ENCODE measurements at places on chromosomes 4 and X.

DNA sequence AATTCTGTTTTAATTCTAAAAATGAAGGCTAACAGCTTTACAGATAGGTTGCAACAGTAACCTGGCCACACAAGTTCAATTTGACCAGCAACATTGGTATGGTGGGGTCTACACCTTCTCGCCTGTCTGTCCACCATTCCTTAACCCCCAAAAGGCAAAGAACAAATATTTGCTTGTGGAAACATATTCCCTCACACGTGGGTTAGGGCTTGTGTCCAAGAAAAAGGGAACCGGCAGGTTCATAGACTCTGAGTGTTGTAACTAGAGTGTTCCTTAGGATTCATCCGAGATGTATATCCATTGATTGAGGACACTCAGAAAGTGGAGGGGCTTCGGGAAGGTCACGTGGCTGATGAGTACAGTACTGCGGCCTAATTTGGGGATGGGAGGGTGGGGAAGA lies 54.1 kb downstream of the C4orf51 start:
- DNase-seq, result no peak

DNA sequence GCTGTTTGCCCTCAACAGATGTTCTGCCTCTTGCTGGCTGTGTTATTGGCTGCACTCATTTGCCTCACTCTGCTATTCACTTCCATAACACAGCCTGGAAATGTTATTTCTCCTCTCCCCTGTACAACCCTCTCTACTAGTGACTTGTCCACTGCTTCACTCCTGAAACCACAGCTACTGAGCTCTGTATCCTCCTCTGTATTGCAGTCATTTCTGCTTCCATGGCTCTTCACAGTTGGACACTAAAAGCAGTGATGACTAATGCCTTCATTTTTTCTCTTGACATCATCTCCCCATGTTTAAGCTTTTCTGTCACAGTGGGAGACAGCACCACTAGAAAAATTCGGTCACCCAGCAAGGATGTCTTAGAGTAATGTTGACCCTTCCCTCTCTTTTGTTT lies 123.0 kb upstream of the PPP1R2C start:
- no peak for DNase-seq

DNA sequence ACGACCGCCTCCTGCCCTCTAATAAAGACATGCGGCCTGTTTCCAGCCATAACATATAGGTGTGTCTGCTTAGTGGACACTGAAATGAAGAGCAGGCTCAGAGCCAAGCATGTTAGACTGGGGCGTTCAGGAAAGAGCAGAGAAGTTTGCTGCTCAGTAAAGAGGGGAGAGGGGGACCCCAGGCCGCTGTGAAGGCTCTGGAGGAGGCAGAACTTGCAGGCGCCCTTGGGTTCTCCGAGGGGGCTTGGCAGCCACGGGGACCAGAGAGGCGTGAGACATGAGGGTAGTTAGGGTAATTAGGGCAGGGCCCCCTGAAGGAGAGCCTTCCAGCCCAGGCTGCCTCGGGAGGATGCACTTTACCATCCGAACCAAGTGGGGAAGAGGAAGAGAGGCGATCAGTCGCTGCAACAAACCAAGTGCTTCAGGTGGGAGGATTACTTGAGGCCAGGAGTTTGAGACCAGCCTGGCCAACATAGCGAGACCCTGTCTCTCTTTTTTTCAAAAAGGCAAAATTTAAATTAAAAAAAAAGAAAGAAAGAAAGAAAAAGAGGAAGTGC lies 46.6 kb upstream of the CDKN2AIP start:
- DNase-seq, result no peak

- DNase-seq, result no peak
Measured at GRCh38 chr4:26660261-26660660, 76.4 kb downstream of the TBC1D19 start.

GRCh38 chrX:155023907-155024833 lies 1.6 kb upstream of the F8 start:
- no peak for DNase-seq

DNA sequence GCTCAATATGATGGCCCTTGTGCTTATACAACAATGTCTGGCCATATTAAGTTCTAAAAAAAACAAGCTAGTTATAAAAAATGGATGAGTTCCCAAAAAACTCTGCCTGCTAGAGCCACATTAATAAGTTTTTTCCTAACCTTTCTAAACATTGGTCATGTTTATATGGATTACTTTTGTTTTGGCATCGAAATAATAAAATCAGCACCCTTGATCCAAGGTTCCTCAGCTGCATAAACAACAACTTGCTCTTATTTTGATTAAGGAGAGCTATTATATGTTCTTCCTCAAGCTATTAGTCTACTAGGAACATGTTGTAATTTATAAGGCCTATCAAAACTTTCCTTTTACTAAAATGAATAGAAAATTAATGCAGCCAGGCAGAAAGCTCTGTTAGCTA lies 48.4 kb downstream of the UNC5C start:
- no peak for DNase-seq

- DNase-seq, result no peak
Measured at GRCh38 chrX:39459952-39460351, 637.8 kb downstream of the BCOR start.

Measured in GM06990 (cell line).